ENCODE measurements at places on chromosomes 7 and 10. TPM values are rescaled to one million over a fixed set of nuclear protein-coding genes. Genes with fewer than 3 reads are reported as not detected.

DNA sequence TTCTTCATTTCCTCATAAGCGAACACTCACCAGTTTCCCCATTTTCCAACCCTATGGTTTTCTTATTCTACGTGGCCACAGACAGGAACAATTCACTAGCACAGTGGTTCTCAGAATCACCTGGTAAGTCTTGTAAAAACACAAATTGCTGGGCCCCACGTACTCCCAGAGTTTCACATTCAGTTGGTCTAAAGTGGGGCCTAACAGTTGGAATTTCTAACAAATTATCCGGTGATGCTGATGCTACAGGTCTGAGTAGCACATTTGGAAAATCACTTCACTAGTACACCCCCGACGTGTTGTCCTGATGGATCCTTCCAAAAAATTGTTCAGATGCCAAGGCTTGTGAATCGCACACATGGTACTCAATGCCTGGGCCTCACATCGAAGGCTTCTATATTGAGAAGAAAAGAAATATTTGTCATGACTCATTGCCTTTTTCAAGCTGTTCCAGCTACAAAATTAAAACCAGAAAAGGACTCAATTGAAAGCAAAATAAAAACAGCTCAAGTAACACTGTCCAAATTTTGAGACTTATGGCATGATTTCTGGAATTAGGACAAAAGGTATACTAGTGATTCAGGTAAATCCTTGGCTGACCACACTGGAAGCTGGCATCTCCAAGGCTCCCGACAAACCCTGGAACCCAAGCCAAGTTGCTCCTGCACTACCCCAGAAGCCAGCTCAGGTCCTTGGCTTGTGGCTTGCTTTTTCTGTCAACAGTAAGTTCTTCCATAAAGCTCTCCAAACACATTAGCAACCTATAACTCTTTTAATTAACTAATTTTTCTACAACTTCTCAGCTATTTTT is 12.9 kb upstream of the VIM start:
- DNase-seq: no peak
- no peaks in the 10 kb centered on the region for H3K4me1 ChIP-seq
- H3K27ac ChIP-seq: no peak overlapping the region
- no peak overlapping the region for H3K4me3 ChIP-seq
- no peaks in the 10 kb centered on the region for H3K36me3 ChIP-seq

TLL2 gene
- total RNA-seq: 0.43 TPM

DNA sequence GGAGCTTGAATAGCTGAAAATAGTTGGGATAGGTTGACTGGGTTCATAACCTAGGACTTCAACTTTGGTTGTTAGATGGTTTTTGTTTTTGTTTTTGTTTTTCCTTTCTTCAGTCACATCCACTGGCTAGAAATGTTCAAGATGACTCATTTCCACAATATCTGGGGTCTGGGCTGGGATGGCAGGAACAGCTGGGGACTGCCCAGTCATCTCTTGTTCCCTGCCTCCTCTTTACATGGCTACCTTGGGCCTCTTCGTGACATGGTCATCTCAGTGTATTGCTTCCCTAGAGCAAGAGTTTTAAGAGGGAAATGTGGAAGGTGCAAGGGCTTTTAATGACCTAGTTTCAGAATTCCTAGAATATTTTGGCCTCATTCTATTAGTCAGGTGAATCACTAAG is 915.8 kb downstream of the XPNPEP1 start:
- no peak overlapping the region for H3K27ac ChIP-seq
- H3K27me3 ChIP-seq: no peaks in the 10 kb centered on the region
- no peaks in the 10 kb centered on the region for H3K4me1 ChIP-seq
- H3K36me3 ChIP-seq: no peaks in the 10 kb centered on the region

GRCh38 chr10:12196531-12197211 is 683 bp downstream of the CDC123 start:
- peak overlapping the region; percentile 80 for H3K4me3 ChIP-seq
- DNase-seq: no peak
- no peaks in the 10 kb centered on the region for H3K36me3 ChIP-seq
- H3K4me1 ChIP-seq: peaks cover 21% of the 10 kb centered on the region

CACUL1 gene
- total RNA-seq: 15.9 TPM

- no peak overlapping the region for H3K4me3 ChIP-seq
- DNase-seq: no peak
- no peaks in the 10 kb centered on the region for H3K36me3 ChIP-seq
- H3K27ac ChIP-seq: no peak overlapping the region
Observed at GRCh38 chr7:43391518-43391917, 191.4 kb upstream of the STK17A start.

- DNase-seq: no peak
- no peaks in the 10 kb centered on the region for H3K4me1 ChIP-seq
- H3K4me3 ChIP-seq: no peak overlapping the region
- H3K27ac ChIP-seq: no peak overlapping the region
- H3K36me3 ChIP-seq: no peaks in the 10 kb centered on the region
- H3K27me3 ChIP-seq: no peaks in the 10 kb centered on the region
Observed at GRCh38 chr7:152543799-152544198, 108.0 kb upstream of the KMT2C start.

GRCh38 chr7:16298221-16298620 is 123.1 kb downstream of the CRPPA start:
- H3K27ac ChIP-seq: no peak overlapping the region
- H3K4me1 ChIP-seq: no peaks in the 10 kb centered on the region
- H3K27me3 ChIP-seq: no peaks in the 10 kb centered on the region
- DNase-seq: no peak

DNA sequence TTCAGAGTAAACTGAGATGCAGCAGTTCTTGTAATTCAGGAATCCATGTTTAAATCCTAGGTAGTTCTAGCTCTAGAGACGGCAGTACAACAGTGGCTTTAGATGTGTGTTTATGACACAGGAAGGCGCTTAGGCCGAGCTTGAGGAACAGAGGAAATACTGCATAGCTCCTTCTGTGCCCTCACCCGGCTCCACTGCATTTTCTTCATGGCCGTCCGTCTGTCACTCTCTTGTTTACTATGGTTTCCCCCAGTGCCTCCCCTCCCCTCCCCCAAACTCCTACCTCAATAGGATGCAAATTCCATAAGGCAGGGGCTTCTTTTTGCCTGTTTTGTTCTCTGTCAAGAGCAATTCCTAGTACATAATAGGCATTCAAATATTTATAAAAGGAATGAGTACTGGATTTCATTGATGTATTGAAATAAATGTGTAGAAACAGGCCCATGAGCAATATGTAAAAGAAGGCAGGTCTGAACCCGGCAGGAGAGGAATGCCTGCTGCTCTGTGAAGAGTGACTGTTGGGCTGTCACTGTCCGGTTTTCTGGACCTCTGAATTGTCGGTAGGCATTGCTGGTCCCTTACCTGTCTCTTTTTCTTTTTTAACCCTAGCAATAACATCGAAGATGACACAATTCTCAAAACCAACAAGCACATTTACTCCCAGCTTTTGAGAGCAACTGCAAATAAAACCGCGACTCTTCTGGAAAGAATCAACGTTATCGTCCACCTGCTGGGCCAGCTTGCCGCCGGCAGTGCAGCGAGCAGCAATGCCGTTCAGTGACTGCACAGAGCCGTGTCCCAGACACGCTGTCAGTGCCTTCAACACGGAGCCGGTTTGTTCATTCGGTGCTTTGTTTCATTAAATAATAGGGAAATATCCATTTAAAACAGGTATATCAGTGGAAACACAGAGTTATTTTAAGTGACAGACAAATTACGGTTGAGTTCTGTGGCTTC is 12.7 kb downstream of the MMP21 start:
- no peak overlapping the region for H3K4me3 ChIP-seq
- no peak overlapping the region for H3K27ac ChIP-seq
- H3K4me1 ChIP-seq: peaks cover 14% of the 10 kb centered on the region

ZDHHC6 gene
- total RNA-seq: 11.6 TPM

LIPK gene
- not detected for total RNA-seq

- no peak overlapping the region for H3K27ac ChIP-seq
- H3K36me3 ChIP-seq: no peaks in the 10 kb centered on the region
- no peak for DNase-seq
- no peaks in the 10 kb centered on the region for H3K27me3 ChIP-seq
- H3K4me3 ChIP-seq: no peak overlapping the region
- H3K4me1 ChIP-seq: peaks cover 49% of the 10 kb centered on the region
Observed at GRCh38 chr10:74921744-74922143, 95.3 kb downstream of the KAT6B start.

- no peak overlapping the region for H3K4me3 ChIP-seq
- no peak overlapping the region for H3K27ac ChIP-seq
- no peak for DNase-seq
Observed at GRCh38 chr7:140494867-140495266, 15.6 kb upstream of the MKRN1 start.

NXPH1 gene
- total RNA-seq: not detected

TRPV5 gene
- 0.06 TPM for total RNA-seq

DNA sequence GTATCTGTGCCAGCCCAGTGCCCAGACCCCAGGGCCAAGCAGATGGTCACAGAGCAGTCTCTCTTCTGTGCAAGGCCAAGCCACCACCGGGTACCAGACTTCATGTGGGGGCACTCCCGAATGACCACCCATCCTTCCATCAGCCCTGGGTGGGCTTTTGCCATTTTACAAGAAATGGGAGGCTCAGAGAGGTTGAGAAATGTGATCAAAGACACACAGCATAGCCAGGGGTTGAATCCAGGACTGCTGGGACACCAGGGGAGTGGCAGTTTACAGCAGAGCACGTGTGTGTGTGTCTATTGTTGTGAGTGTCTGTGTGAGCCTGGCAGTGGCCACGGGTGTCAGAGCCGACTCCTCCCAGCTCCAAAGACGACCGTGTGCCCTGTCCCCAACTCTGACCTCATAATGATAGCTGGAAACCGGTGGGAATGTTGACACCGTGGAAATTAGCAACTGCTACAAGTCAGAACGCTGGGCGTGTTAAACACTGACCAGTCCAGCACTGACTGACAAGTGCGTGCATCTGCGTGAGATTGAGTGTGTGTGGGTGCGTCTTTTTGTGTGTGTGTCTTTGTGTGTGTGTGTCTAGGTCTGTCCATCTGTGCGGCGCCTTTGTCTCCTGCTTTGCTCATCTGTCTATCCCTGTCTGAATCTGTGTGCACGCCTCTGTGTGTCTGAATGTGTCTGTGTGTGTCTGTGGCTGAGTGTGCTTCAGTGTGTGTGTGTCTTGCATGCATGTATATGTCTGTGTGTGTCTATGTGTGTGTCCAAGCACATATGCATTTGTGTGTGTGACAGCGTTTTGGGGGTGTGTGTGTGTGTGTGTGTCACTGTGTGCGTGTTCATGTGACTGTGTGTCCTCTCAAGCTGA is 17.2 kb upstream of the SLC29A4 start:
- no peak for DNase-seq
- H3K4me1 ChIP-seq: no peaks in the 10 kb centered on the region

RBP3 gene
- not detected for total RNA-seq
